ENCODE measurements at places on chromosomes 13 and 19. TPM values are rescaled to one million over a fixed set of nuclear protein-coding genes. Genes with fewer than 3 reads are reported as not detected.

The SELENOV gene
- total RNA-seq: not detected

The MAP4K1 gene
- total RNA-seq: under 0.01 TPM

The JAK3 gene
- total RNA-seq: 0.78 TPM

The IGSF23 gene
- not detected for total RNA-seq

The ATP4A gene
- total RNA-seq: not detected

The SERTAD1 gene
- 13.3 TPM for total RNA-seq

The TPTE2 gene
- total RNA-seq: not detected
